ENCODE measurements at places on chromosomes 3 and 15.

- no peak overlapping the region for H3K4me3 ChIP-seq
- no peaks in the 10 kb centered on the region for H3K4me1 ChIP-seq
- H3K36me3 ChIP-seq: no peaks in the 10 kb centered on the region
- no peaks in the 10 kb centered on the region for H3K27me3 ChIP-seq
Measured at GRCh38 chr15:29400701-29401100, 131.1 kb upstream of the NSMCE3 start.

DNA sequence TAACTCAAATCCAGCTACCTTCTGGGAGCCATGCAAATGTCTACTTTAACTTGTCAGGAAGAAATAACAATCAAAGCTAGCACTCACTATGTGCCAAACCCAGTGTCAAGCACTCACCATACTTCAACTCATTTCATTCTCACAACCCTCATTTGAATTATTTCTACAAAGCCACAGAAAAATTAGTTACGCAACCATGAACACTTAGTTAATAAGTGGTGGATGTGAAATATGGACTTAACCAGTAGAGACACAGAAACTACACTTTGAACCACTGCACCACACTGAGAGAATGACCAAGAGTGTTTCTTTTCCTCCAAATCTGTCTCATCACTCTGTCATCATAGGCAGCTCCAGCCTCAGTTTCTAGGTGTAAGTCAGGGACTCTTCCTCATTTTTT is 91.0 kb upstream of the MBNL1 start:
- H3K36me3 ChIP-seq: no peaks in the 10 kb centered on the region
- no peak for DNase-seq
- H3K4me3 ChIP-seq: no peak overlapping the region
- no peak overlapping the region for H3K27ac ChIP-seq
- H3K4me1 ChIP-seq: peaks cover 40% of the 10 kb centered on the region
- H3K27me3 ChIP-seq: no peaks in the 10 kb centered on the region

DNA sequence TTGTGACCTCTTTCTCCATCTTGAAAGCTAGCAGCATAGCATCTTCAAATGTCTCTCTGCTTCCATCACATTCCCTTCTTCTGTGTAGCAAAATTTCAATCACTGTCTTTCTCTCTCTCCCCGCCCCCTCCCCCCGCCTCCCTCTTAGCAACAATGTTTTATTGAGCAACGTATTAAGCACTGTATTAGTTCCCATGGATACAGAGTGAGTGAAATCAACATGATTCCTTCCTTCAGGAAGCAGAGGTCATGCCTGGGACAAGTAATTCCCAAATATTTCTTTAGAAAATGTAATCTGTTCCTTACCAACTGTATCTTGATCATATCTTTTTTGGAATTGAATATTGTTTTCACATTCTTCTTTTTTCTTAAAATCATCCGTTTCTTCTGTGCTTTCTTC is 373.7 kb upstream of the NECTIN3 start:
- no peaks in the 10 kb centered on the region for H3K4me1 ChIP-seq
- H3K27me3 ChIP-seq: no peaks in the 10 kb centered on the region
- peak; percentile 47 for DNase-seq
- H3K27ac ChIP-seq: no peak overlapping the region
- no peak overlapping the region for H3K4me3 ChIP-seq

- DNase-seq: no peak
- H3K36me3 ChIP-seq: no peaks in the 10 kb centered on the region
- no peaks in the 10 kb centered on the region for H3K27me3 ChIP-seq
- H3K4me1 ChIP-seq: no peaks in the 10 kb centered on the region
- H3K4me3 ChIP-seq: no peak overlapping the region
Measured at GRCh38 chr3:137202941-137203340, 245.2 kb downstream of the IL20RB start.

DNA sequence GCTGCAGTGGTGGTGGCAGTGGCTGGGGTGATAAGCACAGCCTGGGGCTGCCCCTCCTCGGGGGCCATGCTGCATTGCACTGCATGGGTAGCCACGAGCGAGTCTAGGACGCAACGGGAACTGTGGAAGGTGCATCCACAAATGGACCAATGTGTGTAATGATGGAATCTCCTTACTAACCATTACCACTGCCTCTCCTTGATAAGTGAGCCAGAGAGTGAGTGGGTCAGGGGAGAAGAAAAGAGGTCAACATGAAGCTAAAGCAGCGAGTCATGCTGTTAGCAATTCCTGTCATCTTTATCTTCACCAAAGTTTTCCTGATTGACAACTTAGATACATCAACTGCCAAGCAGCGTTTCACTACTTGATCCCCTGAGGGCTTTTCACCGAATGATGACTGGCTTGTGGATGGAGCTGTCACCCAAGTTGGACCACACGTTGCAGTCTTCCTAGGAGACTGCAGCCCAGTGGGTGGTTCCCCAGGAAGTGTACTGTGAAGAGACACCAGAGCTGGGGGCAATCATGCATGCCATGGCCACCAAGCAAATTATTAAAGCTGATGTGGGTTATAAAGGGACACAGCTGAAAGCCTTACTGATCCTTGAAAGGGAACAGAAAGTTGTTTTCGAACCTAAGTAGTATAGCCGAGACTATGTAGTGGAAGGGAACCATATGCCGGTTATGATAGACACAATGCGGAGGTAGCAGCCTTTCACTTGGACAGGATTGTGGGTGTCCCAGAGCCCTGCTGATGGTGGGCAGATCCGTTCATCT is 20.6 kb downstream of the SAMD7 start:
- no peak for DNase-seq
- H3K36me3 ChIP-seq: no peaks in the 10 kb centered on the region
- no peaks in the 10 kb centered on the region for H3K27me3 ChIP-seq
- no peak overlapping the region for H3K27ac ChIP-seq
- no peaks in the 10 kb centered on the region for H3K4me1 ChIP-seq

DNA sequence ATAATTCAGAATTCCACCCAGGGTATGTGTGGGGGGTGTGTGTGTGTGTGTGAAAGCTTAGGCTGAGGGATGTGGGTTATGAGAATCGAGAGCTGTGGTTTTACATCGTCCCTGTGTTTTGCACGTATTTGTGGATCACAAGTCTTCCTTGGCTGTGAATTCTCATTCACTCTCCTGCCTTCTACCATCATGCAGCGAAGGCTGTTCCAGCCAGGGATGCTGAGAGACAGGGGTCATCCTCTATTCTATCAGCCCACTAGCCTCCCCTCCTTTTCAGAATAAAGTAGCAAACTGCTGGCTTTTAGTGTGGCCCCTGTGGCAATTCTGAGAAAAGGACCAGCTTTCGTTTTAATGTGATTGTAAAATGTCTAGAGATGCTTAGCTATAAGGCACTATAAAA is 460.6 kb upstream of the NR2F2 start:
- peaks cover 6% of the 10 kb centered on the region for H3K4me1 ChIP-seq
- no peaks in the 10 kb centered on the region for H3K36me3 ChIP-seq
- H3K27me3 ChIP-seq: no peaks in the 10 kb centered on the region
- no peak overlapping the region for H3K27ac ChIP-seq

DNA sequence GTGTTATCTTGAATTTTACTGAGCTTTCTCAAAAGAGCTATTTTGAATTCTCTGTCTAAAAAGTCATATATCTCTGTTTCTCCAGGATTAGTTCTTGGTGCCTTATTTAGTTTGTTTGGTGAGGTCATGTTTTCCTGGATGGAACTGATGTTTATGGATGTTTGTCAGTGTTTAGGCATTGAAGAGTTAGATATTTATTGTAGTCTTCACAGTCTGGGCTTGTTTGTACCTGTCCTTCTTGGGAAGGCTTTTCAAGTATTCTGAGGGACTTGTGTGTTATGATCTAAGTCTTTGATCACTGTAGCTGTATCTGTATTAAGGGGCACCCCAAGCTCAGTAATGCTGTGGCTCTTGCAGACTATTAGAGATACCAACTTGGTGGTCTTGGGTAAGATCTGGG is 10.6 kb upstream of the RAD51 start:
- H3K4me1 ChIP-seq: no peaks in the 10 kb centered on the region
- no peak for DNase-seq
- H3K27me3 ChIP-seq: no peaks in the 10 kb centered on the region

GRCh38 chr15:52463638-52464037 is 65.0 kb downstream of the MYO5A start:
- no peaks in the 10 kb centered on the region for H3K27me3 ChIP-seq
- H3K4me1 ChIP-seq: peaks cover 23% of the 10 kb centered on the region
- DNase-seq: peak; percentile 38
- no peak overlapping the region for H3K27ac ChIP-seq
- H3K4me3 ChIP-seq: no peak overlapping the region

GRCh38 chr3:142117056-142117851 is 32.1 kb downstream of the TFDP2 start:
- H3K27ac ChIP-seq: no peak overlapping the region
- no peaks in the 10 kb centered on the region for H3K4me1 ChIP-seq
- H3K36me3 ChIP-seq: no peaks in the 10 kb centered on the region
- H3K27me3 ChIP-seq: no peaks in the 10 kb centered on the region
- no peak overlapping the region for H3K4me3 ChIP-seq
- no peak for DNase-seq

DNA sequence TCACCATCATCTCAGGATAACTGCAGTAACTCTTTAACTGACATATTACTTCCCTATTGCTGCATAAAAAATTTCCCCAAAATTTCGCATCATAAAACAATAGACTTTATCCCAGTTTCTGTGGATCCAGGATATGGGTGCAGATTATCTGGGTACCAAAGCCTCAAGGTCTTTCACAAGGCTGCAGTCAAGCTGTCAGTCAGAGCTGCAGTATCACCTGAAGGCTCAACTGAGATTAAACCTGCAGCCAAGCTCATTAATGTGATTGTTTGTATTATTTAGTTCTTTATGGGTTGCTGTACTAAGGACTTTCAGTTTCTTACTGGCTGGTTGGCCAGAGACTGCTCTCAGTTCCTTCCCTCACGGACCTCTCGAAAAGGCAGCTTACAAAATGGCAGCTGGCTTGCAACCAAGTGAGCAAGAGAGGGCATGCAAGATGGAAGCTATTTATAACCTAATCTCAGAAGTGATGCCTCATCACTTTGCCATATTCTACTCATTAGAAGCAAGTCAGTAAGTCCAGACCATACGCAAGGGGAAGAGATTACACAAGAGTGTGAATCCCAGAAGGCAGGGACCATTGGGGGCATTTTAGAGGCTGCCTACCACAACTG is 54.9 kb downstream of the DCUN1D1 start:
- peaks cover 13% of the 10 kb centered on the region for H3K4me1 ChIP-seq
- H3K27ac ChIP-seq: peak overlapping the region; percentile 25
- H3K36me3 ChIP-seq: no peaks in the 10 kb centered on the region
- peak; percentile 81 for DNase-seq

DNA sequence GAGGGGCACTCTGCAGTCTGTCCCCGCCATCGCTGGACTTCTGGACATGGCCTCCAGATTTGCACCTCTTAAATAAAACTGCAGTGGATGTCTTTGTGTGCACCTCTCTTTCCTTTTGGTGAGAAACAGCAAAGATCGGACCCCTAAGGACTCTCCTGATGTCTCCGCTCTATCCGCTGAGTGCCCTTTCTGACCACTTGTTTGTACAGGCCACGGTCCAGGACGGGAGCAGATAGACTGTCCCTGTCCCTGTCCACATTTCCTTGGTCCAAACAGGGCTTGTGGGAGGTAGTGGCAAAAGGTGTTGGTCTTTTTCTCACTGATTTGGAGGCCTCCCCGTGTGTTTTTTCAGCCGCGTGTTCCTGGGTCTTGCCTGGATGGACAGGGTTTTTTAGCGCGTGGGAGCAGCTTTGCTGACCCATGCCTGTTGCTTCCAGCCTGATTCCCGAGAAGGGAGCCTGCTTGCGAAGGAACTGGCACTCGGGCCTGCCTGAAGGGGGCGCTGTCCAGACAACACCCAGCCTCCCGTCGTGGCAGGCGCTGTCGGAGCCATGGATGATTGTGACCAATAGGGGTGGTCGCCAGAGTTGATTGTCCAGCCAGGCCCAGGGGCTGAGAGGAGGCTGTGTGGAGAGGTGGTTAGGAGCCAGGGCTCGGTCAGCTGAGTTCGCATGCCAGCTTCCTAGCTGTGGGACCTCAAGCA is 13.2 kb upstream of the STAB1 start:
- no peak overlapping the region for H3K27ac ChIP-seq
- H3K4me3 ChIP-seq: no peak overlapping the region
- peaks cover 25% of the 10 kb centered on the region for H3K36me3 ChIP-seq
- peaks cover 13% of the 10 kb centered on the region for H3K4me1 ChIP-seq
- H3K27me3 ChIP-seq: no peaks in the 10 kb centered on the region

GRCh38 chr3:42739401-42740158 is 33.5 kb downstream of the CCDC13 start:
- no peaks in the 10 kb centered on the region for H3K36me3 ChIP-seq
- no peak overlapping the region for H3K4me3 ChIP-seq
- H3K27ac ChIP-seq: no peak overlapping the region
- no peaks in the 10 kb centered on the region for H3K27me3 ChIP-seq

All from GM23248 (cell line).